NCI-H2081 (cell line): ENCODE measurements at places on chromosomes 11 and 22.

GRCh38 chr11:8368194-8368593, 104.5 kb upstream of the LMO1 start:
- no peak for DNase-seq

- no peak for DNase-seq
Observed at GRCh38 chr22:32204856-32205722, at the start of gene RFPL2. Gene RFPL2 (minus strand): TSS chr22:32205073. CDS start chr22:32202451, 2,622 bp downstream.

DNA sequence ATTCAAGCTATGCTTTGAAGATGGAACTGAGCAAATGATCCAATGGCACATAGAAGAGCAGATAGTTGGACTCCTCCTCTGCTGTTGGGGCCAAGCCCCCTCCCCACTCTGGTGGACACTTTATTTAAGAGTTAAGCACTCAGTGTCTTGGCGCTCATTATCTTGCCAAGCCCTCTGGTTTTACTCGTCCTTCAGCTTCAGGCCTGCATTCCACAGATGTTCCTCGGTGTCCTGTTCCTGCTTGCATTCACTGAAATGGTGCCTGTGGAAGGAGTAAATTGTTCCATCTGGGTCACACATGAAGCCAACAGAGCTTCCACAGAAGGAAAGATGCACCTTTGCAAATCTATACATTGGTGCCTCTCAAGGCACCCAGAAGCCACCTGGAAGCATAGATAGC, 26.1 kb downstream of the MAML2 start:
- no peak for DNase-seq

DNA sequence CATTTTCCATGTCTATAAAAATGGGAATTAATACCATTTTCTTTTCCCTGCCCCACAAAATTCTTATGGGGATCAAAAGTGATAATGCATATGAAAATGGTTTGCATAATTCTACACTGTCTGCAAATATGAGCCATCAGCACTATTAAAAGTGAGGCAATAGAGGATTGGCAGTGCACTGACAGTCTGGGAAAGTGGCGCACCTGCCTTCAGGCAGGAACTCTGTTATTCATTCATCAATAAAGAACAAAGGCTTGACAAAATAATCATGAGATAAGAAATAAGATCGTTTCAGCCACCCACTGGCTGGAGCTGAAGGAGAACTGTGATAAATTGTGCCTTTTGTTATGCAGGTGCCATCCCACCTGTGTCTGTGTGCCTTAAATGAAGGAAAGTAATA, 49.5 kb downstream of the ARFGAP2 start:
- DNase-seq, result peak; percentile 30

DNA sequence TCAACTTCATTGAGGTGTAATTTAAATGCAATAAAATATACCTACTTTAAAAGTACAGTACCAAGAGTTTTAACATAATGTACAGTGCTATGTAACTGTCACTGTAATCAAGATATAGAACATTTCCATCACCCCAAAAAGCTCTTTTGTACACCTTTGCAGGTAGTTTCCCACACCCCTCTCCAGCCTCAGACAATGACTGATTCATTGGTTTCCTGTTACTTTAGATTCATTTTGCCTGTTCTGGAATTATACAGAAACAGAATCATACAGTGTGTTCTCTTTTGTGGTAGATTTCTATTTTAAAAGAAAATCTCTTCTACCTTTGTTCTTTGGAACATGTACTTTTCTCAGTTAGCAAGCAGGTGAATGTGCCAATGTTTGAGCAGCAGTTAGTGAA, 38.2 kb downstream of the SHISA8 start:
- DNase-seq, result peak; percentile 9

- no peak for DNase-seq
Observed at GRCh38 chr22:17612057-17612456, 16.5 kb downstream of the ATP6V1E1 start.

DNA sequence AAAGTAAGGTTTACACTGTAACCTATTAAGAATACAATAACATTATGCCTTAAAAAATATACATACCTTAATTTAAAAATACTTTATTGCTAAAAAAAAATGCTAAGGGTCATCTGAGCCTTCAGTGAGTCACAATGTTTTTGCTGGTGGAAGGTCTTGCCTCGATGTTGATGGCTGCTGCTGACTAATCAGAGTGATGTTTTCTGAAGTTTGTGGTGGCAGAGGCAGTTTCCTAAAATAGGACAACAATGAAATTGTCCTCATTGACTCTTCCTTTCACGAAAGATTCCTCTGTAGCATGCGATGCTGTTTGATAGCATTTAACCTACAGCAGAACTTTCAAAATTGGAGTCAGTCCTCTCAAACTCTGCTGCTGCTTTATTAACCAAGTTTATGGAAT, 97.6 kb downstream of the FAT3 start:
- no peak for DNase-seq

- DNase-seq, result no peak
Observed at GRCh38 chr22:31841078-31841827, 87.4 kb downstream of the DEPDC5 start.

GRCh38 chr11:124865181-124865901, at the start of gene ROBO3:
Gene ROBO3 (plus strand): TSS chr11:124865432. CDS start chr11:124865578, 146 bp downstream.
- DNase-seq, result no peak

DNA sequence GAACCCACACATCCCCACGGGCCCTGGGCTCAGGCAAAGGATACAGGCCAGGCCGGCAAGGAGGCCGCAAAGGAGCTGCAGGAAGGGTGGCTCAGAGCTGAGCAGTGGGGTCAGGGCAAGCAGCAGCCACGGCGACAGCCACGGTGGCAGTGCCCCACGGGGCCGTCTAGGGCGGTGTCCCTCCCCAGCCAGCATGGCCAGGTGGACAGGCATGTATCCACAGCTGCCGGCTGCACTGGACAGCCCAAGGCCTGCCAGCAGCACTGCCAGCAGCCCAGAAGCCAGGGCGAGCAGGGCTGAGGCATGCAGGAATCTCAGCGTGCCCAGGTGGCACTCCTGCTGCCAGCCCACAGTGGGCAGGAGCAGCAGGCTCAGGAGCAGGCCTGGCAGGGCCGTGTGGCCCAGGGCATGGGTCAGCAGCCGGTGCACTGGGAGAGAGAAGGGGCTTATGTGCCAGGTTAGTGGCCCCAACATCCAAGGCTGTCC, 3.9 kb downstream of the RHBDD3 start:
- DNase-seq, result no peak
